ENCODE measurements at places on chromosomes 16 and 17.

DNA sequence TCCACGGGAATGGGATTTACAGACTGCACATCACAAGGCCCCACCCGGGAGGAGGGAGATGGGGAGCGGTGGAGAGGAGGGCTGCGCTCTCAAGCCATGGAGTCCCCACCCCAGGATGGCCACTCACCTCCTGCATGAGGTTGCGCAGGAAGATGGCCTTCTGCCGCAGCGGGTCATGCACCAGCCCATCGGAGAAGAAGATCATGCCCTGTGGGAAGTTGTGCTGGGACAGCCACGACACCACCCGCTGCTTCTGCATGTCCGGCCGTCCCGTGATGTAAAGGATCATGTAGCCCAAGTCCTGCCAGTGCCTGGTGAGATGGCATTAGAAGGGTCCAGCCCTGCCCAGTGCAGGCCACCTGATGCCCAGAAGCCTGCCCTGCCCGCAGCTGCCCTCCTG, 17.0 kb downstream of the PIMREG start:
- no peak for DNase-seq

GRCh38 chr17:17780922-17781590, 55.7 kb downstream of the SREBF1 start:
- no peak for DNase-seq

- DNase-seq = no peak
Observed at GRCh38 chr17:13874134-13874533, 195.2 kb upstream of the COX10 start.

DNA sequence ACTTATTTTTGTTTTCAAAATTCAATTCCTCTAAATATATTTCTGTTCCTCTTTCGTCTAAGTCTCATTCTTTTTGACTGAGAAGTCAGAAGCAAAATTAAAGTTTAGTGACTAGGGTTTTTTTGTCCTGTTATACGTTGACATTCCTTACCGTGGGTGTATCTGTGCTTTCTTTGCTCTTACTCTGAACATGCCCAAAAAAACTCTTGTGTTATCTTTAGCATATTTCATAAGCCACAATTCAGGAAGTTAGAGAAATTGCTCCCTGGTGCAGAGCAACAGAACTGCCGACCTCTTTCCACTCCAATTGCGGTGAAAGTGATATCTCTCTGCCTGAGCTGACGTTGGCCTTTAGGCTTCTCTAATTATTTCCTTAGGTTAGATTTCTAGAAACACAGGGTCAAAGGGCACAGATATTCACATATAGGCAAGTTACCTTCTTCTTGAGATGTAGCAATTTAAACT, 65.7 kb downstream of the CENPV start:
- DNase-seq = no peak

DNA sequence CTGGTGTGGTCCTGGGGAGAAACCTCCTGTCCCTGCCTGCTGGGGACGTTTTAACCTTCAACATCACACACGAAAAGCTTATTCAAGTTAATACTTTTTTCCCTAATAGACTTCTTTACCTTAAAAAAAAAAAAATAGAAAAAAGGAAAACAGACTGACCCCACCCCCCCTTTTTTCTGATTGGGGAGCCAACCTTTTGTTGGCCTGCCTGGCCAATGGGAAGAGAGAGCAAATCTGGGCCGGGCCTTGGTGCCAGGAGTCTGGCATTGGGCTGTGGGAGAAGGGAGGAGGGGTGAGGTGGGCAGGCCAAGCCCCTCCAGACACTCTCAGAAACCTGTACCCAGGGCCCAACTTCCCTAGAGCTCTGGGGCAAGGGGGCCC, 3.0 kb downstream of the CBX8 start:
- DNase-seq = no peak

GRCh38 chr16:13234999-13235398, 333.6 kb downstream of the SHISA9 start:
- DNase-seq = no peak

GRCh38 chr17:54324813-54325212, 502.1 kb downstream of the KIF2B start:
- DNase-seq = no peak

DNA sequence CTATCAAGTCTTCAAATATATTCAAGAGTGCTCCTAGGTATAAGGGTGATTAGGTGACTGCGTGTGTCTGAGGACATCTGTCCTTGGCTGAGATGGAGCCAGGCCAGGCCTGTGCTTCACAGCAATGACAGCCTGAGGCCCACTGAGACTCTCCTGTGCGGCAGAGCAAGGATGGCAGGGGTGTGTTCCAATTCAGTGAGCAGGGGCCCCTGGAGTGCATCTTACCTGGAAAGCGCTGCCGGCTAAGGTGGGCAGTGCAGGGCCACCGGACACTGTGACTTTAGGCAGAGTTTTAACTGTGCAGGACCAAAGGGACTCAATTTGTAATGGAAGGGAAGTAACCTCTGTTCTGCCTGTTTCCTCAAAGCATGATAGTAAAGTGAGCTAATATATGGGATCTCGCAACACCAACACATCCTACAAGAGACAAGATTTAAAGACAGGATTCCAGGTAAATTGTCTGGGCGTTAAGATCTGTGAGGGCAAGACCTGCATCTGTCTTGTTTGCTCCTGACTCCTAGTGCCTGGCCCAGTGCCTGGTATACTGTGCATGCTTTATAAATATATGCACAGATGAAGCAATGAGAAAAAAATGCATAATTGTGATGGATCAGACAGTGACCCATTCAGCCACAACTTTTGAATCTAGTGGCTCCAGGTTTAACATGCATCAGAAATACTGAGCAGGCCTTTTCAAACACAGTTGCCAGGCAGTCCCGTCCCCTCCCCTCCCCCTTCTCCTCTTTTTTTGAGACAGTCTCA, 86.7 kb downstream of the MRC2 start:
- DNase-seq = no peak

GRCh38 chr17:64130559-64131001, 636 bp upstream of the ERN1 start:
- peak; percentile 36 for DNase-seq

- no peak for DNase-seq
Observed at GRCh38 chr17:28956861-28957260, 5.5 kb upstream of the PHF12 start.

All from stimulated activated CD4-positive, alpha-beta T cell treated with anti-CD3 and anti-CD28 coated beads, Interleukin-1b, Interleukin-23, amount 100 ng/mL, for 4 hours (primary cell).